ENCODE measurements at places on chromosomes 2 and 18. TPM values are rescaled to one million over a fixed set of nuclear protein-coding genes. Genes with fewer than 3 reads are reported as not detected.

Gene CACNB4
- total RNA-seq: 0.19 TPM

Gene PLCD4
- 0.14 TPM for total RNA-seq

Gene EPC2
- total RNA-seq: 11.1 TPM

Gene IL1F10
- total RNA-seq: not detected

Gene RSAD2
- 0.19 TPM for total RNA-seq

Gene NTSR2
- total RNA-seq: not detected

Gene C1D
- 27.6 TPM for total RNA-seq

Gene RBMS1
- total RNA-seq: 56.6 TPM

Gene CAPN13
- 0.15 TPM for total RNA-seq

Gene C2orf68
- total RNA-seq: 26.2 TPM

Gene NCKAP5
- 0.61 TPM for total RNA-seq

Gene FBXO36
- total RNA-seq: 0.84 TPM

Gene CFAP53
- 0.29 TPM for total RNA-seq

Gene DCC
- not detected for total RNA-seq

Gene HOXD13
- 0.19 TPM for total RNA-seq

Gene ESPNL
- 0.18 TPM for total RNA-seq

Gene HOXD1
- 0.25 TPM for total RNA-seq

Gene LINC00305
- not detected for total RNA-seq

Gene IL36RN
- 0.12 TPM for total RNA-seq

Gene SGO2
- 11.1 TPM for total RNA-seq

Gene SERPINB3
- 0.06 TPM for total RNA-seq

Gene WDR75
- total RNA-seq: 46.5 TPM

Gene RNF149
- 33.0 TPM for total RNA-seq

Gene KRTCAP3
- 0.39 TPM for total RNA-seq

Gene ASB3
- total RNA-seq: 11.1 TPM

Gene RAB27B
- total RNA-seq: 11.2 TPM

Gene C2orf66
- not detected for total RNA-seq

Gene ACVR1C
- total RNA-seq: 0.01 TPM

Gene TEKT4
- not detected for total RNA-seq

Gene ST6GAL2
- 12.8 TPM for total RNA-seq

Measured in A549 treated with dexamethasone at 1 μM for 4 hours (cell line).